ENCODE measurements at places on chromosomes 16 and 17.
A peak's percentile ranks its signal among the peaks of the same experiment; 100 is the strongest.

DNA sequence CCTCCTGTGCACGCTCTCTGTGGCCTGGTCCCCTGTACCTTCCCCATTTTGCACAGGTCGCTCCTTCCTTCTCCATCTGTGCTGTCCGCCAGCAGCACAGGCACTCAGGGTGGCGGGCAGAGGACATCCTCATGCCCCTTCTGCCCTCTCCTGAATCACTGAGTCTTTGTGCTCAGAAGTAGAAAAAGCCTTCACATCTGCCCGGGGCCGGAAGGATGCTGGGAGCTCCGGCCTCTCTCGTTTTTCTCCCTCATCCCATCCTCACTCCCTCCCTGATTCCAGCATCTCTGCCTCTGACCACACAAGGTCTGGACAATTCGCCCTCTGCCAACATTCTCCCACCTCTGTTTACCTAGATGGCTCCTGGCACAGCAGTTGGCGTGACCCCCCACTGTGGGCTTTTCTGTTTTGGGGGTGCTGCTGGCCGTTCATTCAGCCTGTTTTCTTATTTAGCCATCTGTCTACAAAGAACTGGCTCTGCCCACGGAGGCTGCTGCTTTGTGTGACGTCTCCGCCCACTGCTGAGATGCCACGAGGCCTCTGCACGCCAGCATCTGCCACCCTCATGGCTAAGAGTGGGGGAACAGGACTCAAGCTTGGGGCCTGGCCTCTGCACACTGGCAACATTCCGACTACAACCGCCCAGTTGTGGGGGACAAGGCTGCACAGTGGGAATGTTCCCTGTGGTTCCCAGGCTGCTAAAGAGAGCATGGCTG, 36.7 kb downstream of the SEC14L5 start:
- no peak for DNase-seq

DNA sequence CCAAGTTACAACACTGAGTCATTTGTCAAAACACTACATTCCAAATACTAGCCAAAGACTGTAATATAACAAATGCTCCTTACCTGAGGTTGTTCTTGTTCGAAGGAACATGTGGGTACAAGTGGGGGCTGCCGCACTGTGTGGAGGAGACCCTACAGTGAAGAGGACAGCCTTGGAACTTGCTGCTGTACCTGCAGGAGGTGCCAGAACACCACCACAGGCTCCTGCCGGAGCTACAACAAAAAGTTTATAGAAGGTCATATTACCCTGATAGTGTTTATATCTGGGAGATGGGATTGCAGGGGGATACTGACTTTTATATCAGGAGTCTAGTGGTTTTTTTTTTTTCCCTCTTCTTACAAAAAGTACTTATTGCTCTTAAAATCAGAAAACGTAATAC, 37.8 kb upstream of the ALDH3A1 start:
- no peak for DNase-seq

DNA sequence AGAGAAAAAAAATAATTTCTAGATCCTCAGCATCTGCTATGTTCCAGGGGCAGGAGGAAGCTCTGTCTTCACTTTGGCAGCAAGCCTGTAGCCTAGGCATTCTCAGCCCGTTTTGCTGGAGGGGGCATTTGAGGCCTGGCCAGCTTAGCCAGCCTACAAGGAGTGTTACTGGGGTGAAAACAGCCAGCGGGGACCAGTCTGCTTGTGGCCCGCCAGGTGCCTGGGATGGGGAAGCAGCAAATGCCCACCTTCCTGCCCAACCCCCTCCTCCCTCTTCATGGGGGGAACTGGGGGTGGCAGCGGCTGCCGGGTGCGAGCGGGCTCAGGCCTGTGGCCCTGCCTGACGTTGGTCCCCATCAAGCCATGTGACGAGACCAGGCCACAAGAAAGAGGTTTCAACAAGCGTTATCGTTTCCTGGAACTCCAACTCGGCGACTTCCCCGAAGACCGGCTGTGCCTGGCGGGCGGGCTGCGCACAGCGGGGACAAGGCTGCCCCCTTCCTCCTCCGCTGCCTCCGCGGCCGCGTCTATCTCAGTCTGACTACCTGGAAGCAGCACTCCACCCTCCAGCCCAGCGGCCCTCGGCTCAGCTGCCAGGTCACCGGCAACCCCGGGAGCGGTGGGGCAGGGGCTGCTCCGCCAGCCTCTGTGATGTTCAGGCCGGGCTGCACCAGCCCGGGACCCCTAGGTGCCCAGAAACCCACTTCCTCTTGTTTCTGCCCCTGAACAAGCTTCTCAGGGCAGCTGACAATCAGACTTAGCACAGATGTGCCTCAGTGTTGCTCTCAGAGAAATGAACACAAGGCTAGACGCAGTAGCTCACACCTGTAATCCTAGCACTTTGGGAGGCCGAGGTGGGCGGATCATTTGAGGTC, 22.9 kb downstream of the SOCS1 start:
- DNase-seq = no peak

DNA sequence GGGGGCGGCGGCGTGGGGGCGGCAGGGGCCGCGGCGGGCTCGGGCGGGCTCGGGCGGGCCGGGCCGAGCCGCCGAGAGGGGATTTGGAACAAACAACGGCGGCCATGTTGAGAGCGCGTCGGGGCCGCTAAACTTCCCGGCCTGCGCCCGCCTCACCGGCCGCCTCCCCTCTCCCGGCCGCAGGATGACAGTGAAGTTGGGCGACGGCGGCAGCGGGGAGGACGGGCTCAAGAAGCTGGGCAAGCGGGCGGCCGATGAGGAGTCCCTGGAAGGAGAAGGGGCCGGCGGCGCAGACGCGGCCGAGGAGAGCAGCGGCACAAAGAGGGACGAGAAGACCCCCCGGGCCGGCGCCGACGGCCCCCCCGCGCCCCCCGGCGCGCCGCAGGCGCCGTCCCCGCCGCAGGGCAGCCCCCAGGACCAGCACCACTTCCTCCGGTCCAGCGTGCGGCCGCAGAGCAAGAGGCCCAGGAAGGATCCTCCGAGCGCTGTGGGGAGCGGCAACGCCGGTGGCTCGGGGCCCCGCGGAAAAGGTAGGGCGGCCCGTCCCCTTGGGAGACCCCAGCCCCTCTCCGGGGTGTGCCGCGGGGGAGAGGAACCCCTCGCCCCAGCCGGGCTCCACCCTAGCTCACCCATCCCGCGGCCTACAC, 2.4 kb downstream of the CRAMP1 start:
- DNase-seq = peak; percentile 41

DNA sequence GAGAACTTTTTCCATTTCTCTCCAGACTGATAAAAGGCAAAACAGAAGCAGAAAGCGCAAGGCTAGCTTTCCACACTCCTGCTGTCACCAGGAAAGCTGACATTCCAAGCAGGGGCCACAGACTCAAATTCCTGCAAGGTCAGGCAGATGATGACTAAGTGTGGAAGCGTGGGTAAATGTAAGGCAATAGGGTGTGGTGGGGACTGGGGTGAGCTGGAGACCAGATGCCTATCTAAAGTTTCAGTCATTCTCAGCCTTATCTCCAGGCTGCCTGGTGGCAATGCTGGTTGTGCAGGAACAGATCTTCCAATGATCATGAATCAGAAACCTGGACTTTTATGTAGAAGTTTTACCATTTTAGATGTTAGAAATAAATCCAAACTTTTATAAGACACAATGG, 224.1 kb downstream of the GSG1L start:
- DNase-seq = peak; percentile 14

DNA sequence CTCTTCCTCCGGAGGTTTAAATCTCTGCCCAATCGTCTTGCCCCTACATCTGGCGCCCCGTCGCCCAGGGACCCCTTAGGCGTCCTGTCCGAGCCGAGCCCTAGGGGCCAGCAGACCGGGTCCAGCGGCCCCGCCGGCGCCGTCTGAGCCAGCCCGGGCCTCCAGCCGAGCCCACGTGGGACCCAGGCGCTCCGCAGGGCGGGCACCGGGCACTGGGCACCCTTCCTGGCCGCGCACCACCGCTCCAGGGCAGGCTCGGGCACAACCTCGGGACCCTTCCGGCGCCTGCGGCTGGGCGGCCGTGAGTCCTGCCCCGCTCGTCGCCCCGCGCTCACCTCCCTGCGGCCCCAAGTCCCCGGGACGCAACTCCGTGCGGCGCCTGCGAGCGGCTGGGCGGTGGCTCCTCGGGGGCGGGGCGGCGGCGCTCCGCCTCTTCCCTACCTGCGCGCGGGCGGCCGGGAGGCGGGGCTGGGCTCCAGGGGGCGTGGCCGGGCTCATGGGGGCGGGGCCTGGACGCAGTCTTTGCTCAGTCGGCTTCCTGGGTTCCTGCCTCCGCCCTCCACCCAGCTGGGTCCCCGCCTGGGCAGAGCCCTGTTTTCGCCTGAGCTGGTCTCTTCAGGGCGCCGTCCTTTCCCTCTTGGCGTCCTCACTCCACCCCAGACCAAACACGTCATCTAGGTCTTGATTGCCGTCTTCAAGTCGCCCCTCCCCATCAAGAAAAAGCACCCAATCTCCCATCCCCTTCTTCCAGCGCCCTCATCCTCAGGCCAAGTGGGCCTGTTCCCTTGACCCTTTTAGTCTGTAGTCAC, at the start of gene RHBDF2:
TSS of gene RHBDF2 (minus strand) at position 406 of the 809 bp plus-strand sequence. CDS start 19,899 bp downstream, outside the sequence.
- peak; percentile 65 for DNase-seq

GRCh38 chr17:46978489-46979146, 435 bp downstream of the RPRML start:
- no peak for DNase-seq

- DNase-seq = peak; percentile 4
Measured at GRCh38 chr16:6081320-6081976, 983.9 kb upstream of the EEF2KMT start.

GRCh38 chr17:79826204-79826680, 13.0 kb downstream of the CBX4 start:
- no peak for DNase-seq

DNA sequence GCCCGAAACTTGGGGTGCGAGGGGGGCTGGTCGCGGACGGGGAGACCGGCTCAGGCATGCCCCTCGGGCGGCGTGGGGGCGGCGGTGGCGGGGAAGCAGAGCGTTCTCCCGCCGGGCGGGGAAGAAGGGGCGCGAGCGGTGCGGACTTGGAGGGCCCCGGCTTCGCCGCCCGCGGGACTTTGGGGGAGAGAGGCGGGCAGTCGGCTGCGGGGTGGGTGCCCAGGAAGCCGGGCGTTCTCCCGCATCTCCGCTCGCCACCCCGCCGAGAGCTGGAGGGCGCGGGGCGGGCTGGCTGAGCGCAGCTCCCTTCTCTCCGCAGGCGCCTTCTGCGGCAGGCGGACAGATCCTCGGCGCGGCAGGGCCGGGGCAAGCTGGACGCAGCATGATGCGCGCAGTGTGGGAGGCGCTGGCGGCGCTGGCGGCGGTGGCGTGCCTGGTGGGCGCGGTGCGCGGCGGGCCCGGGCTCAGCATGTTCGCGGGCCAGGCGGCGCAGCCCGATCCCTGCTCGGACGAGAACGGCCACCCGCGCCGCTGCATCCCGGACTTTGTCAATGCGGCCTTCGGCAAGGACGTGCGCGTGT, 772 bp downstream of the NTN1 start:
- peak; percentile 34 for DNase-seq

GRCh38 chr16:86527366-86527765, 17.0 kb downstream of the FOXF1 start:
- no peak for DNase-seq

- no peak for DNase-seq
Measured at GRCh38 chr17:1123921-1124715, 55.7 kb downstream of the ABR start.

GRCh38 chr17:79064026-79064425, 10.6 kb upstream of the ENGASE start:
- no peak for DNase-seq

DNA sequence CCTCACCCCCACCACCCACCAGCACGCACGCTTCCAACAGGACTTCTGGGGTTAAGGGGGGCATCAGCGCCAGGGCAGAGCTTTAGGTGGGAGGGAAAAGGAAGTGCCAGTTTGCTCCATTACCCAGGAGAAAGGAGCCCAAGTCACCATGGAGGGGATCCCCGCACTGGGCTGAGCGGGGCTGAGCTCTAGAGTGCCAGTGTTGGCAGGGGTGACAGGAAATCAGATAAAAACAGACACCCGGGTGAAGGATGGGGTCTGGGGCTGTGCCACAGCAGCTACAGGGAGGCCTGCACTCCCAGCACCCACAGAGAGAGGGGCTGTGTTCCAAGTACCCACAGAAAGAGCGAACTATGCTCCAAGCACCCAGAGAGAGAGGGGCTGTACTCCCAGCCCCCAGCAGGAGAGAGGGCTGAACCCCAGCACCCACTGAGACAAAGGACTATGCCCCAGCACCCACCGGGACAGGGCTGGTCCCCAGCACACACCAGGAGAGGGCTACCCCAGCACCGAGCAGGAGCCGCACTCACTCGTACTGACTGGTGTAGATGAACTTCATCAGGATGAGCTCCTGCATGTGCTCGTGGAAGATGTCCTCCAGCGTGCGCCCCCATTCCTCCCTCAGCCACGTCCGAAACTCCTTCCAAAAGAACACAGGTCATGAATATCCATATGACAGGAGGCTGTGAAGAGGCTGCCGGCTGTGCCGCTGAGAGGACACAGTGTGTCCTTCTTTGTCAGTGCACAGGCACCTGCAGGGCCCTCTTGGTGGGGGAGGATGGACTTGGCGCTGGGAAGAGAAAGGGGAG, 18.6 kb upstream of the C16orf95 start:
- no peak for DNase-seq

DNA sequence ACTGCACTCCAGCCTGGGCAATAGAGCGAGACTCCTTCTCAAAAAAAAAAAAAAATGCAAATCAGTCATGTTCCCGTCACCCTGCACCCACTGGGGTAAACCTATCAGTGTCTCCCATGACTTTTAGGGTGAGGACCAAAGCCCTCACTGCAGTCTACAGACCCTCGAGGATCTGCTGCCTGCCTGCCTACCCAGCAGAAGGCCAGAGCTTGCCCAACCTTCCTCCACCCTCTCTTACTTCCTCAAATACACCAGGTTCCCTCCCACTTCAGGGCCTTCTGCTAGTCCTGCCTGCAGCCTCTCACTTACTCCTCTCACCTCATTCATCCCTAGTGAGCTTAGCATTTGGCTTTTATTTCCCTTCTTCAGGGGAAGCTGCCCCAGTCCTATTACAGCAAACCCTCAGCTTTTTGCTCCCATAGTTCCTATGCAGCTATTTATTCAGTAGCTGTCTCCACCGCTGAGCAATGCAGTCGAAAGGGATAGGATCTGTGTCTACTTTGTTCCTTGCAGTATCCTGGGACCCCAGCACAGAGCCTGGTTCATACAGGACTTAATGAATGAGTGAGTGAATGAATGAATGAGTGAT, 17.8 kb upstream of the TOB1 start:
- no peak for DNase-seq

GRCh38 chr17:77126519-77126918, 14.2 kb upstream of the SEC14L1 start:
- DNase-seq = no peak

DNA sequence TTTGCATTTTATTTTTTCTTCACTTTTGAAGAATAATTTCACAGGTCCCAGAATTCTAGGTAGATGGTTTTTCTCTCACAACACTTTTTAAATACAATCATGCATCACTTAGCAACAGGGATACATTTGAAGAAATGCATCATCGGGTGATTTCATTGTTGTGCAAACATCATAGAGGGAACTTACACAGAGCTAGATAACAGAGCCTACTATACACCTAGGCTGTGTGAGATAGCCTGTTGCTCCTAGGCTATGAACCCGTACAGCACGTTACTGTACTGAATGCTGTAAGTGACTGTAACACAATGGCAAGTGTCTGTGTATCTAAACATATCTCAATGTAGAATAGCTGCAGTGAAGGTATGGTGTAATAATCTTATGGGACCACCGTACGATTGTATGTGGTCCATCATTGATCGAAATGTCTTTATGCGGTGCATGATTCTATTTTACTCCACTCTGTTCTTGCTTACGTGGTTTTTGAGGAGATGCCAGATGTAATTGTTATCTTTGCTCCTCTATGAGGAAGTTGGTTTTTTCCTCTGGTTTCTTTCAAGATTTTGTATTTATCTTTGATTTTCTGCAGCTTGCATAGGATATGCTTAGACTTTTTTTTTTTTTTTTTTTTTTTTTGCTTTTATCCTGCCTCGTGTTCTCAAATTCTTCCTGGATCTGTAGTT, 35.5 kb upstream of the TMEM92 start:
- DNase-seq = peak; percentile 33

GRCh38 chr16:750485-750884, 9.7 kb upstream of the CIAO3 start:
- DNase-seq = no peak
